Activated T-helper 2 cell treated with anti-CD3 and anti-CD28 coated beads, Interferon-gamma antibody, Interleukin-2, Interleukin-4, amounts not matched to agents 10 μg/mL and 5 μg/mL and 100 μg/mL, durations not matched to agents 14 hours and 24 hours and 36 hours (primary cell): ENCODE measurements at places on chromosomes 5 and 9. TPM values are rescaled to one million over a fixed set of nuclear protein-coding genes. Genes with fewer than 3 reads are reported as not detected.
A peak's percentile ranks its signal among the peaks of the same experiment; 100 is the strongest.

Gene CENPK
- 78.0 and 79.2 TPM in 2 replicates for total RNA-seq

Gene OR1J2
- total RNA-seq: not detected in 2 replicates

Gene OR1J1
- total RNA-seq: not detected in 2 replicates

Gene IGIP
- total RNA-seq: 2.2 and 2.3 TPM in 2 replicates

Gene FABP6
- not detected in 2 replicates for total RNA-seq

Gene LCN2
- not detected in 2 replicates for total RNA-seq

Gene GRIA1
- not detected in 2 replicates for total RNA-seq

Gene HAVCR1
- 0.64 and 1.2 TPM in 2 replicates for total RNA-seq

Gene OLFM1
- total RNA-seq: 0.28 and 0.37 TPM in 2 replicates

Gene S1PR3
- total RNA-seq: 7.1 and 7.5 TPM in 2 replicates

Gene C5orf63
- total RNA-seq: 6.1 and 6.4 TPM in 2 replicates

Gene OTP
- not detected in 2 replicates for total RNA-seq

Gene SPINK1
- total RNA-seq: not detected in 2 replicates

Gene SEMA6A
- total RNA-seq: 0.67 TPM in 1 of 2 replicates, not detected in the other

DNA sequence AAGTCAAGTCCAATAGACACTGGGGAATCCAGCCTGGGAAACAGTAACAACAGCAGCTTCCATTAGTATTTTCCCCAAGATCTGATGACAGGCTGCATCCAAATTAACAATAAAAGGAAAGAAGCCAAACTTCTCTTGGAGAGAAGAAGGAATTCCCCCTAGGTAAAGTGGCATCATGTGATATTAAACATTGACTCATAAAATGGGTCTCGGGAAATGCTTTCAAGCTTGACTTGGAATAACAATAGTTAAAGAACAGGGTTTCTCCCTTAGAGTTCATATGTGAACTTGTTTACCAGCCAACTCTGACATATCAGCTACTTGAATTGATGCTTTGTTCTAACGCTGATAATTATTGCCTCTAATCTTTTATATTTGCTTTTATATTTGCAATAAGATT lies 45.4 kb downstream of the ENTREP1 start:
- peaks cover 3% of the 10 kb centered on the region for H3K27me3 ChIP-seq
- H3K4me1 ChIP-seq: no peaks in the 10 kb centered on the region
- H3K36me3 ChIP-seq: no peaks in the 10 kb centered on the region
- no peak for DNase-seq
- no peak overlapping the region for H3K27ac ChIP-seq

DNA sequence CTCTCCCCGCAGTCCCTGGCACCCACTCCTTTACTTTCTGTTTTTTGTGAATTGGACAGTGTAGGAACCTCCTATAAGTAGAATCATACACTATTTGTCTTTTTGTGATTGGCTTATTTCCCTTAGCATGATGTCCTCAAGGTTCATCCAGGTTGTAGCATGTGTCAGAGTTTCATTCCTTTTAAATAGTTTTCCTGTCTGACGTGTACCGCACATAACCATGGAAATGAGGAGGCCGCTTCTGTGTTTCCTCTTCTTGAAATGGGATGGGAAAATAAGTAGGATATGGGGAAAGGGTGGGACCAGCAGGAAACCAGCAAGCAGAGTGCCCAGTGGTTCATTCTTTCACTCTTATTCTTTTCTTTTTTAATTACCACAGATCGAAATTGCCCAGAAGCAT lies 72.6 kb upstream of the ENTREP1 start:
- H3K4me1 ChIP-seq: no peaks in the 10 kb centered on the region
- no peak overlapping the region for H3K4me3 ChIP-seq
- DNase-seq: no peak
- no peak overlapping the region for H3K27ac ChIP-seq
- no peaks in the 10 kb centered on the region for H3K27me3 ChIP-seq

- no peak for DNase-seq
- no peak overlapping the region for H3K4me3 ChIP-seq
- no peaks in the 10 kb centered on the region for H3K36me3 ChIP-seq
- no peaks in the 10 kb centered on the region for H3K4me1 ChIP-seq
- H3K27me3 ChIP-seq: no peaks in the 10 kb centered on the region
These were observed 355.1 kb upstream of the TUSC1 start for GRCh38 chr9:26033336-26033735.

DNA sequence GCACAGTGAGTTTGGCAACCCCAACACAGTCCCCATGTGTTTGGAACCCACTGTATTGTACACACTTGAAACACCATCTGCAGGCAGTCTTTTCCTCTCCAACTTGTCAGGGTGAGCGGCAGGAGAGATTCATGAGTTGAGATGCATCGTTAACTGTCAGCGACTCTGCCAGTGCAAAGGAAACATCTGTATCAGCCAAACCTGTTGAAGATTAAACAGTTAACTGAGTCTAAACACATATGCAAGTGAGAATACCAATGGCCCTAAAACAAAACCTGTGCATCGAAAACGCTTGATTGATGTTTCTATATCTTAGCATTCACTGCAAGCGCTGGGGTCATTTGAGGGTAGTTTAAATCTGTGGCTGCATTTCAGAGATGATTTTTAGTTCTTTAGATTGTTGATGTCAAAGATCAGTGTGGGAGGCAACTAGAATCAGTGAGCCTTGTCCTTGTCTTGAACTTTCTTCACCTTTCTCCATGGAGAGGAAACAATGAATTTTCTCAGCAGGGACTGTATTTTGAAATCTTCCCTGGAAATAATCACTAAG lies 41.3 kb upstream of the PAM start:
- no peak overlapping the region for H3K27ac ChIP-seq
- no peaks in the 10 kb centered on the region for H3K36me3 ChIP-seq
- no peak overlapping the region for H3K4me3 ChIP-seq
- H3K4me1 ChIP-seq: peaks cover 2% of the 10 kb centered on the region
- peaks cover 16% of the 10 kb centered on the region for H3K27me3 ChIP-seq
- no peak for DNase-seq

GRCh38 chr5:73305386-73305785 lies 132.4 kb downstream of the TMEM174 start:
- H3K27me3 ChIP-seq: peaks cover 71% of the 10 kb centered on the region
- no peak overlapping the region for H3K4me3 ChIP-seq
- DNase-seq: no peak
- H3K4me1 ChIP-seq: peaks cover 2% of the 10 kb centered on the region
- no peaks in the 10 kb centered on the region for H3K36me3 ChIP-seq

DNA sequence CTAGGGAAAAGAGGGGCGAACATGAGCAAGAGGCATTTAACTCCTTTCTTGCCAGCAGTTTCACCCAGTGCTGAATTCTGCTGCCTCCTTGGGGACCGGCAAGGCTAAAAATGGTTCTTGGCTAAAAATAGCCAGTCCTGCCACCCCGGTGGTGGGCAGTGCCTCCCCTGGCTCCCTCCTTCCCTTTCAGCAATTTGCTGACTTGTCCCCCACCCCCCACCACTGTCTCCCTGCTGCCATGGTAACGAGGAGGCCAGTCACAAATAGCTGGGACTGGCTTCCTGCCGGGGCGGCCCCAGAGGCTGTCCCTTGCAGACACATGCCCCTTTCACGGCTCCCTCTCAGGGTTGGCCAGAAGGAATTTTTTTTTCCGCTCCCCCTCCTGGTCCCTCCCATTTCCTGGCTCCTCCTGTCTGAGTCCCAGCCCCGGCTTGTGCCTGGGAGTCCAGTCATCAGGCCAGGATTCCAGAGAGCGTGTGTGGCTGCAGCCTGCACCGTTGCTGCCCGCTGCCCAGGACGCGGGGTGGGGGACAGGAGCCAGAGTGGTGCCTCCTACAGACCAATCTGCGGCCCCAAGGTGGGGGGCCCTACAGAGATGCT lies 130.3 kb downstream of the RGS3 start:
- peak overlapping the region; percentile 70 for H3K27ac ChIP-seq
- H3K4me1 ChIP-seq: peaks cover 32% of the 10 kb centered on the region
- DNase-seq: no peak
- H3K36me3 ChIP-seq: peaks cover 51% of the 10 kb centered on the region
- no peak overlapping the region for H3K4me3 ChIP-seq

DNA sequence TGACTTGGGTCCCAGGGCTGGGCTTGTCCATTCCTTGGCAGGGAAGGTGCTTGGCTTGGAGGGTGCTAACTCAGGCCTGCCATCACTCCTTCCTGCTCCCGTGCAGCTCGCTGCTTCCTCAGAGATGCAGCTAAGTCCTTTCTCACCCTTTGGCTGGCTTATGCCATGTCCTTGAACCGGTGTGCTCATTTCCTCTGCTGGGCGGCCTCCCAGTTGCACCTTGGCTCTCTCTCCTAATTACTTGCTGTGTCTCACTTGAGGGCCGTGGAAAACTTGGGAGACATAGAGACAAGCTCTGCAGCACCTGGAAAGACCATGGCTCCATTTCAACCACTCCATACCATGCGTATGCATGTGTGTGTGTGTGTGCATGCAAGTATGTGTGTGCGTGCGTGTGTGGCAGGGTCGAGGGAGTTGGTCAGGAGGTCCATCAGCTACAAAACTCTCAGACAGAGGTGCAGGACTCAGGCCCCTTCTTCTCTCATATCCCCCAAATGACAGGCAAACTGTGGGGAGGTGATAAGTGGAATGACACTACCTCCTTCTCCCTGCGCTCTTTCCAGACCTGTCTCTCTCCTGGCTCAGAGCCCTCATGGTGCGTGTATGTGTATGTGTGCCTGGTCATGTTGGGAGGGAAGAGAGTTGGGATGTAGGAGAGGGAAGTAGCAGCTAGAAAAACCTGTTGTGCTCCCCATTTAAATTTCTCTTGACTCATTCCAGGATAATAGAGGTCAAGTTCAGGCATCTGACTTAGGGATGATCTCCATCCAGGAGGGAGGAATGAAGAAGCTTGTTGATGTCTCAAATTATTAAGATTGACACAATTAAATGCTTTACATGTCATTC lies 17.6 kb upstream of the MTMR12 start:
- H3K4me3 ChIP-seq: no peak overlapping the region
- no peaks in the 10 kb centered on the region for H3K36me3 ChIP-seq
- no peak for DNase-seq
- H3K27me3 ChIP-seq: no peaks in the 10 kb centered on the region

- no peak overlapping the region for H3K27ac ChIP-seq
- H3K4me3 ChIP-seq: no peak overlapping the region
- no peak for DNase-seq
- H3K36me3 ChIP-seq: no peaks in the 10 kb centered on the region
- no peaks in the 10 kb centered on the region for H3K4me1 ChIP-seq
These were observed 194.2 kb upstream of the CHD1 start for GRCh38 chr5:99122976-99123375.

GRCh38 chr9:76916231-76916630 lies 10.3 kb upstream of the PRUNE2 start:
- H3K27ac ChIP-seq: no peak overlapping the region
- H3K4me3 ChIP-seq: no peak overlapping the region
- DNase-seq: no peak
- H3K4me1 ChIP-seq: peaks cover 3% of the 10 kb centered on the region
- H3K27me3 ChIP-seq: no peaks in the 10 kb centered on the region

GRCh38 chr9:36980148-36980974 lies 53.7 kb downstream of the PAX5 start:
- no peak for DNase-seq
- H3K27me3 ChIP-seq: peaks cover 36% of the 10 kb centered on the region
- H3K27ac ChIP-seq: no peak overlapping the region
- H3K4me3 ChIP-seq: no peak overlapping the region

GRCh38 chr5:86038566-86038965 lies 579.2 kb upstream of the COX7C start:
- no peaks in the 10 kb centered on the region for H3K36me3 ChIP-seq
- no peaks in the 10 kb centered on the region for H3K27me3 ChIP-seq
- no peaks in the 10 kb centered on the region for H3K4me1 ChIP-seq
- H3K27ac ChIP-seq: no peak overlapping the region
- DNase-seq: no peak

GRCh38 chr5:34510002-34510401 lies 146.1 kb upstream of the RAI14 start:
- H3K4me3 ChIP-seq: no peak overlapping the region
- H3K4me1 ChIP-seq: no peaks in the 10 kb centered on the region
- H3K27me3 ChIP-seq: peaks cover 14% of the 10 kb centered on the region
- H3K27ac ChIP-seq: no peak overlapping the region
- H3K36me3 ChIP-seq: no peaks in the 10 kb centered on the region

- DNase-seq: no peak
- no peaks in the 10 kb centered on the region for H3K36me3 ChIP-seq
- H3K4me1 ChIP-seq: no peaks in the 10 kb centered on the region
- H3K27ac ChIP-seq: no peak overlapping the region
- H3K27me3 ChIP-seq: no peaks in the 10 kb centered on the region
- no peak overlapping the region for H3K4me3 ChIP-seq
These were observed 95.8 kb downstream of the ALDH1A1 start for GRCh38 chr9:72856972-72857623.

DNA sequence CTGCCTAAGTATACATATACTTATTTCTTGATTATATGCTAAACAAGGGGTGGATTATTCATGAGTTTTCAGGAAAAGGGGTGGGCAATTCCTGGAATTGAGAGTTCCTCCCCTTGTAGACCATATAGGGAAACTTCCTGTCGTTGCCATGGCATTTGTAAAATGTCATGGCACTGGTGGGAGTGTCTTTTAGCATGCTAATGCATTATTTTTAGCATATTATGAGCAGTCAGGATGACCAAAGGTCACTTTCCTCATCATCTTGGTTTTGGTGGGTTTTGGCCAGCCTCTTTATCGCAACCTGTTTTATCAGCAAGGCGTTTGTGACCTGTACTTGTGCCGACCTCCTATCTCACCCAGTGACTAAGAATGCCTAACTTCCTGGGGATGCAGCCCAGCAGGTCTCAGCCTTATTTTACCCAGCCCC lies 80.9 kb downstream of the ALDH7A1 start:
- no peak overlapping the region for H3K4me3 ChIP-seq
- no peak for DNase-seq
- no peak overlapping the region for H3K27ac ChIP-seq

DNA sequence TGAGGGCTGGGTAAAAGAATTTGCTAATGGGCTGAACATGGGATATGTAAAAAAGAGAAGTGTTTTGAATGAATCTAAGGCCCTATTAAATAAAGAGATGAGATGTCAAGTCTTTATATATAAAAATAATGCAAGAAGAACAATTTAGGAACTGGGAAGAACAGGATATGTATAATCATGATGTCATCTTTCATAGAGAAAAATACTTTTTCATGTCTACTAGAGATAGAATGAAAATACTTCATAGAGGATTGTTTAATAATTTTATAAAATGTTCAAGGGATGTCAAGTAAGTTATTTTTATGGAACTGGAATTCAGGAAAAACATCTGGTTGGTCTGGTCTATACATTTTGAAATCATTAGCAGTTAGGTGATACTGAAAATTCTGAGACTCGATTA lies 799.0 kb upstream of the CTNND2 start:
- H3K27me3 ChIP-seq: no peaks in the 10 kb centered on the region
- no peaks in the 10 kb centered on the region for H3K4me1 ChIP-seq
- H3K4me3 ChIP-seq: no peak overlapping the region
- H3K27ac ChIP-seq: no peak overlapping the region

- no peak for DNase-seq
- no peak overlapping the region for H3K4me3 ChIP-seq
- peaks cover 60% of the 10 kb centered on the region for H3K27me3 ChIP-seq
- H3K4me1 ChIP-seq: peaks cover 7% of the 10 kb centered on the region
These were observed 131.4 kb downstream of the MRPL36 start for GRCh38 chr5:1668141-1668721.

- no peaks in the 10 kb centered on the region for H3K4me1 ChIP-seq
- peaks cover 6% of the 10 kb centered on the region for H3K27me3 ChIP-seq
- H3K4me3 ChIP-seq: no peak overlapping the region
- no peaks in the 10 kb centered on the region for H3K36me3 ChIP-seq
- DNase-seq: no peak
These were observed 185.2 kb downstream of the DCP2 start for GRCh38 chr5:113161806-113162205.

- no peak overlapping the region for H3K4me3 ChIP-seq
- H3K36me3 ChIP-seq: no peaks in the 10 kb centered on the region
- DNase-seq: no peak
- H3K27me3 ChIP-seq: peaks cover 10% of the 10 kb centered on the region
- H3K27ac ChIP-seq: no peak overlapping the region
These were observed 146.4 kb downstream of the ACER2 start for GRCh38 chr9:19555214-19555613.
